A549 (cell line): ENCODE measurements at places on chromosomes 3 and 15.

- DNase-seq, result no peak
Observed at GRCh38 chr3:155991847-155992246, 121.4 kb downstream of the GMPS start.

- DNase-seq, result no peak
Observed at GRCh38 chr15:73937296-73937695, 11.0 kb downstream of the LOXL1 start.

DNA sequence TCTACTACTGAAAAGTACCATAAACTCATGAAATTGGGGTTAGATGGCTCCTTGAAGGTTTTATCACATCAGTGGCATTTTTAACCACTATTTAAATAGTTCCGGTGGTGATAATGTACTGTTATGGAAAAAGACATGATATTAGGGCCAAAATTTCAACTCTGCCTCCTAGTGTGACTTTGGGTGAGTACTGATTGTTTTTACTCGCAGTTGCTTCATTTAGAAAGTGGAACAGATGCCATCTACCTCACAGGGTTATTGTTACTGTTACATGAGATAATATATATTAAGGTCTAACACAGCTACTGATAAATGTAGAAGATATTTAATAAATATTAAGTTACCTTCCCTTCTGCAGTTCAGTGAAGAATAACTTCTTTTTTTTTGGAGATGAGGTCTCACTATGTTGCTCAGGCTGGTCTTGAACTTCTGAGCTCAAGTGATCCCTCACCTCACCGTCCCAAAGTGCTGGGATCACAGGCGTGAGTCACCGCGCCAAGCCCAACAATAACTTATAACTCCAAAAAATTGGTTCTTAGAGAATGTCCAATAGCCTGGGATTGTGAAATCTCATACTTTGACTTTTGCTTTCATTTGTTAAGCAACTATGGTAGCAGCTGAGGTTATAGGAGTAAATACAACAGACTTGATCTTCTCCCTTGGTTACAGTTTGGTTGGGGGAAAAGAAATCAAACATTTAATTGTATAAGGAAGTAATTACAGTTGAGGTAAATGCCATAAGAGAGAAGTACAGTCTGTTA is 48.3 kb downstream of the MEF2A start:
- DNase-seq, result no peak

DNA sequence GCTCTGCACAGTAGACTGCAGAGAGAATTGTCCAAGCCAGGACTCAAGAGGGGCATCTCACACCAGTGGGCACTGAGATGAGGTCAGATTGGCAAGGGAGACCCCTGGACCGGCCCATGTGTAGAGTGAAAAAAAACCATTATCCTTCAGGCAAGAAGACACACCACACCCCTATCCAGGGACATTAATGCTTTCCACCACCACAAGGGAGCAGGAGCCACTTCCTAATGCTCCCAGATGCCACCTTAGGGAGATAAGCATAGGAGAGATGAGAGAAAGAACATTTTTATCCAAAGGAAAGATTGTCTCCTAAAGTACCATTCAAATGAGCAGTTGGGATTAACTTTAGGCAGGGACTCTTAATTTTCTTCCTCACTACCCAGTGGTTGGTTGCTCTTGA is 109.6 kb upstream of the PTX3 start:
- DNase-seq, result no peak

- peak; percentile 28 for DNase-seq
Observed at GRCh38 chr3:58659051-58659675, 7.4 kb downstream of the FAM3D start.

GRCh38 chr3:34015204-34016142 is 217.0 kb downstream of the PDCD6IP start:
- peak; percentile 41 for DNase-seq

DNA sequence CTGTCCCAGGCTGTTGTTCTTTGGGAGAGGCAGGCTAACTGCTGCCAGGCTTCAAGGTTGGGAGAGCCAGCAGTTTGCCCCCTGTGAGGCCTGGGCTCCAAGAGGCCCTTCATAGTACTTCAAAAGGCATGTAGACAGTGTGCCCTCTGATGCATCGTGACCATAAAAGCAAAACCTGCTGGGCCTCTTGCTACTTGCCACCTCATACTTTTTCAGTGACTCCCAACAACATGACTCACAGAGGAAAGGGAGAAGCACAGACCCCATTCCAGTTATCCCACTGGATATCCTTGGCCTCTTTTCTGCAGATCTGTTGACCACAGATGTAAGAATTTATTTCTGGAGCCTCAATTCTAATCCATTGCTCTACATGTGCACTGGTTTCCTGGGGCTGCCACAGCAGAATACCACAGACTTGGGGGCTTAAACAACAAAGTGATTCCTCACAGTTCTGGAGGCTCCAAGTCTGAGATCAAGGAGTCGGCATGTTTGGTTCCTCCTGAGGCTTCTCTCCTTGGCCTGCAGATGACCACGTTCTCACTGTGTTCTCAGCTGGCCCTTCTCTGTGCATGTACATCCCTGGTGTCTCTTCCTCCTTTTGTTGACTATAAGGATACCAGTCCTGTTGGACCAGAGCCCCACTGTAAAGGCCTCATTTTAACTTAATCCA is 8.9 kb upstream of the NSMCE3 start:
- no peak for DNase-seq

- no peak for DNase-seq
Observed at GRCh38 chr15:83077491-83078230, 10.6 kb upstream of the BTBD1 start.

DNA sequence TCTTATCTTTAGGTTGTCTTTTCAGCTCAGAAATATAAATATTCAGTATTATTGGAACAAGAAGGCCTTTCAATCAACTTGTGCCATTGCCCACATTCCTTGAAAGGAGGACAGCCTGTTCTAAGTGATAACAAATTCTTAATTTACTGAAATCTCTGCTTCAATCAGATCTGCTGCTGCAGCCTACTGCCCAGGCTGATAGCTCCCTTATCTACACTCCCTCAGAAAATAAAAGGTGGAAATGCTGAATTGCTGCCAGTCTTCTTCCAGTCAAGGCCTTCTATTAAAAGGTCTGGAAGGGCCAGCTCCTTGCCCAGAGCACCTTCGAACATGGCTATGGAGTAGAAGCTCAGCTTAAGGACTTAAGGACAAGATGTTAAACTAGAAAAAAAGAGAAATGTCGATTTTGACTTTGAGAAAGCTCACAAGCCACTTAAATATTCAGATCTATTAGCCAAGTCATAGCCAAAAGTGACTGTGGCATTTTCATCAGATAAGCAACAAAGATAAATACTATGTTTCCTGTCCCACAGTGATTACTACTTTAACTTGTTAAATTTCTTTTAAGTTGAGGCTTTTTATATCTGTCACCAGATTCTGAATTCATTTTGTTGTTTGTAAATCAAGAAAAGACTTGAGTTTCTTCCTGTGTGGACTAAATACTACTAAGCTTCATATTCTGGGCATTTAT is 480.5 kb upstream of the CBLB start:
- no peak for DNase-seq

- DNase-seq, result no peak
Observed at GRCh38 chr3:127262533-127262932, 25.3 kb downstream of the PRR20G start.

- DNase-seq, result no peak
Observed at GRCh38 chr3:194620196-194620595, 13.0 kb downstream of the TMEM44 start.

- no peak for DNase-seq
Observed at GRCh38 chr15:74176262-74177214, 3.0 kb downstream of the ISLR start.

DNA sequence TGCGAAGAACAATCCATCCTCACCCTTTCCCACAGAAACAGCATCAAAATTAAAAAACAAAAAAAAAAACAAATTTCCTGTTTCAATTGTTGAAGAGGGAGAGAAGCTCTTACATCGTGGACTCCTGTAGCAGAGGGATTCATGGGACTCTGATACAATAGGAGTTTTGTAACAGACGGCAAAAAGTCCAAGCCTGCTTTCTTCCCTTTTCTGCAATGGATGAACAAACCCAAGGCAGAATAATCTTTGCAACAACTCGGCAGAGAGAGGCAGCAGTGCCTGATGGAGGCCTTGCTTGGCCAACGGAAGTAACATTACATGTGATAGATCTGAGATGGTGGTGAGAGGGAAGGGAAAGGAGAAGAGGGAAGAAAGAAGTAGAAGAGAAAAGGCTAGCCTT is 26.9 kb downstream of the CCR4 start:
- no peak for DNase-seq

GRCh38 chr3:108021131-108021530 is 69.7 kb downstream of the CD47 start:
- no peak for DNase-seq

DNA sequence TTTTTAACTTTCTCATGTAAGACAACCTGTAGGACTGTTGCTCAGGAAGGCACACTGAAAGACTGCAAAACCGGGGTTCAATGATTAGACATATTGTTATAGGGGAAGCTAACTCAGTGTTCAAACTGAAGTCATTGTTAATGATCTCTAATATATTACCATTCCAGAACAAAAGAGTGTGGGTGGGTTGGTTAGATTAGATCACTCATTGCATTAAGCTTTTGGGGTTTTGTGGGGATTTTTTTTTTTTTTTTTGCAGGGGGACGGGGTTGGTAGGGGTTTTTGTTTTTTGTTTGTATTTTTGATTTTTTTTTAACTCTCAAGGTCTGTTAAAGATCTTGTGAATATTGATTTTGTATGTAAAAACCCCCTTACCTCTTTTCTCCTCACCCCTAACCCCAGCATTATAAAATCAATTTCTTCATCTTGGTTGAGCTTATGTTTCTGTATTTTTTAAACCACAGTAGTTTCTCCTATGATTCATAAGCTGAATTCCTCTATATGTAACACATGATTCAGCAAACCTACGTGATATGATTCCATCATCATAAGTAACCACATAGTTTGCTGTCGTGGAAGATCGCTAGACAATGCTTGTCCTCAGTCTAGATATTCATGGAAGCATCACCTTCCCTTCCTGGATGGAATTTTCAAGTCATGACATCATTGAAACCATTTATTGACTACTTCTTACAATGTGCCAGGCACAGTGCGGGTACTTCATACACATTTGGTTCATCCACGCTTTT is 544.1 kb upstream of the MDFIC2 start:
- peak; percentile 9 for DNase-seq

GRCh38 chr3:139302084-139302800 is 41.6 kb upstream of the MRPS22 start:
- DNase-seq, result peak; percentile 71

DNA sequence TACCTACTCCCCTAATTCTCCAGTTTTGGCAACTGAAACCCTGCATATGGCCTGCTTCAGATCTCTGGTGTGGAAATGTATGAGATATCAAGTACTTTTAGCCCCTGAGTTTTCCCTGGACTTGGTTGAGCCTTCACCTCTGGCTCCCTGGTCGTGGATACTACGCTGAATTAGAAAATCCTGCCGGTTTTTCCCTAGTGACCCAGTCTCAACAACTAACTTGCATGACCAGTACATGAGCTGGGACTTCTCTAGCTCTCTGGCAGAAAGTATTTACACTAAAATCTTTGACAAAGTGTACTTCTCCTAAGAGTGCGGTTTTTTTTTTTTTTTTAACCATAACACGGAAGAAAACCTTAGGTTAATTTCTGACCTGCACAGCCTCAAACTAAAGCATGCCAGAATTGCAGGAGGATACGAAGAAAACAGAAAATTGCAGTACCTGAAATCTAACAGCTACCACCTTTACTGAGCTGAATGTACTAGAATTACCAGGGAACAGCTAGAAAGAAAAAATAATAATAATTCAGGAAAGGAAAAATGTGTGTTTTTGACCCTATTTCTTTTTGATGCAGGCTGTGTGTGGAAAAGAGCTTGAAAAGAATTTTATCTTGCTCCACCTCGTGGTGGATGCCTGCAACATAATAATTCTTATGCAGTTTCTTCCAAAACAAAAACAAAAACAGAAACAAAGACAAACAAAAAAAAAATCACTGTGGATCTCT is 165.6 kb downstream of the GMNC start:
- DNase-seq, result peak; percentile 40

DNA sequence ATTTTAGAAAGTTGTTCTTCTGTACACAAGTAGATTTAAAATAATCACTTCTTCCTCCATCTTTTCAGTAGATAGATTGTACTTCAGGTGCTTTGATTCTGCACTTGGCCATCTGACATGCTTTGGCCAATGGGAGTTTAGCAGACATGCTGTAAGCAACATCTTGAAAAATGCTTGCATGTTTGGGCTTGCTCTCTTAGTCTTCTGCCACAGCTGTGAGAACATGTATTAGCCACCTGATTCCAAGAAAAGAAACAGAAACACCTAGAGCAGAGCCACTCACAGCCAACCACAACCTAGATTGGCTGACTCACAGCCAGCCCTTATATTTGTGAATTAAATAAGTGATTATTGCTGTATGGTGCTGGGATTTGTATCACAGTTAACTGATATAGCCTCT is 70.2 kb upstream of the GADL1 start:
- no peak for DNase-seq

- DNase-seq, result no peak
Observed at GRCh38 chr15:70703096-70703878, 60.1 kb downstream of the UACA start.

GRCh38 chr3:16109929-16110328 is 64.6 kb upstream of the GALNT15 start:
- DNase-seq, result no peak

DNA sequence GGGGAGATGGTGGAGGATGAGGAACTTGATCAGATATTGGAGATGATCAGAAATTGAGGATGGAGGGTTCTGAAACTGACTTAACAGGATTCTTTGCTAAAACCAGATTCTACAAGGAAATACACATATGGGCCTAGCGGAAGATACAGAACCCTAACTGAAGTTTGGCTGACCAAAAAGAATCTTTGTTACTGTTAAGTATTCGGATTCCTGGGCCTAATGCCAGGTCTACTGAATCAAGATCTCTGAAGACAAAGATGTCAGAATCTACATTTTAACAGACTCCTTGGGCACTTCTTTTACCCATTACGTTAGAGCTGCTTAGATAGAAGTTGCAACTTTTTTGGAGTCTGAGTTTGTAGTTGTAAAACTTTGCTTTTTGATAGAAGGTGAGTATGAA is 137.7 kb downstream of the FNDC3B start:
- no peak for DNase-seq

- no peak for DNase-seq
Observed at GRCh38 chr3:95508124-95508523, 1306.3 kb upstream of the EPHA6 start.

DNA sequence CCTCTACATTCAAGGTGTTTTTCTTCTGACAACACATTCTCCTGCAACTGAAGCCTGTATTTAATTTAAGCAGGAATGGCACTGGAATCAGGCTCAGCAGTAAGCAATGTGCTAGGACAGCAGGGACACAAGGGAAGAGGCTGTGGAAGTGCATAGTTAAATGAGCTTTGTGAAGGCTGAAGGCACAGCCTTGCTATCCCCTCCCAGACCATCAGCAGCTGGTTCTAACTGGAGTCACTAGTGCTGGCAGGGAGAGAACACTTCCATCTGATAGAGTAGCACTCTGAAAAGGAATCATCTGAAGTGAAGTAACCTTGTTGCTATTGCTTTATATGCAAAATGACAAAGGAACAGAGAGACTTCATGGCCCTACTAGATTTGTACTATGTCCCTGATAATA is 14.7 kb downstream of the UQCC5 start:
- DNase-seq, result no peak

DNA sequence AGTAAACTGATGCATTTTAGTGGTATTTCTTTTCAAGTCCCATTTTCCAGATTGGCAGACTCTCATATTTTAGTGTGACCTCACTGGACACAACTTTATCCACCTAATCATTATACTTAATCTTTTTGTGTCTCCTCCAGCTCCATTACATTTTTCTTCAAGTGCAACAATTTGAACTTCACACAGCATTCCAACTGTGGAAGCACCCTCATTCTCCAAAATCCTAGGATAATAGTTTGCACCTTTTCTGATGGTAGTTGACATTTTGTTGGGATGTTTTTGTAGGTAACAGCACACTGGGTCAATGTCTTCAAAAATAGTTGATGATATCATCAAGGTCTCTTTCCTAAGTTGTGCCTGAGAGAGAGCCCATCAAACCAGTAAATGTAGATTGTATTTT is 123.1 kb downstream of the RYR3 start:
- no peak for DNase-seq
